GM12878 (cell line): ENCODE measurements at places on chromosomes 7 and 10. TPM values are rescaled to one million over a fixed set of nuclear protein-coding genes. Genes with fewer than 3 reads are reported as not detected.

HOXA1 gene
- total RNA-seq = 0.23 TPM in 1 of 2 replicates, not detected in the other

EGR2 gene
- total RNA-seq = 24.8 and 28.2 TPM in 2 replicates

NPC1L1 gene
- total RNA-seq = 0.08 TPM in 1 of 2 replicates, not detected in the other

FAM25A gene
- total RNA-seq = not detected in 2 replicates

GRCh38 chr10:65342245-65342644, 1583.6 kb upstream of the LRRTM3 start:
- no peak for DNase-seq
- no peak overlapping the region for H3K27ac ChIP-seq
- H3K4me3 ChIP-seq = no peak overlapping the region
- no peaks in the 10 kb centered on the region for H3K27me3 ChIP-seq
- no peaks in the 10 kb centered on the region for H3K36me3 ChIP-seq
- H3K4me1 ChIP-seq = no peaks in the 10 kb centered on the region
